ENCODE measurements at places on chromosomes 1 and 21. TPM values are rescaled to one million over a fixed set of nuclear protein-coding genes. Genes with fewer than 3 reads are reported as not detected.

- no peak for DNase-seq
Observed at GRCh38 chr21:26918323-26919079, 48.4 kb downstream of the ADAMTS5 start.

GRCh38 chr21:18460979-18461378, 57.4 kb upstream of the TMPRSS15 start:
- DNase-seq: no peak

The GJA9 gene
- total RNA-seq: not detected

The POLR3GL gene
- 19.0 TPM for total RNA-seq

The OR2T33 gene
- total RNA-seq: not detected

The FCRL1 gene
- 5.7 TPM for total RNA-seq

The SPOCD1 gene
- total RNA-seq: 0.98 TPM

All from kidney (tissue), 22 donors.